ENCODE measurements at places on chromosomes 7 and 10.

GRCh38 chr7:696426-696811, 30.1 kb upstream of the DNAAF5 start:
- no peak overlapping the region for H3K4me3 ChIP-seq
- H3K27ac ChIP-seq = no peak overlapping the region
- no peaks in the 10 kb centered on the region for H3K4me1 ChIP-seq
- no peak for DNase-seq
- no peaks in the 10 kb centered on the region for H3K27me3 ChIP-seq

DNA sequence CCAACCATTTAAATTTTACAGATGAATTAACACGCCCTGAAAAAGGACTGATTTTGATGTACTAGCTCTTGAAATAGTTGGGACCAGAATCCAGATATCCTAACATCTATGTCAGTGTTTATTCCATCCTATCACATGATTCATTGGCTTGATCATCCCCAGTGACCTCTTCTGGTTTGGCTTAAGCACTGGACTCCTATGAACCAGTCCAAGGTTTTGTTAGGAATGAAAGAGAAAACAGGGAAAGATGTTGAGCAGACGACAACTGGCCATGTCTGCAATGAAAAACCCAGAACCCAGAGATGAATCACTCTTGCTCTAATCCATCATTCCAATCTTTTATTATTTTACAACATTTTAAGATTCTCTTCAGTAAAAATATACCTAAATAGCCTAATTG, 1080.9 kb downstream of the SORCS1 start:
- H3K4me1 ChIP-seq = no peaks in the 10 kb centered on the region
- no peak for DNase-seq
- H3K27me3 ChIP-seq = no peaks in the 10 kb centered on the region
- H3K4me3 ChIP-seq = no peak overlapping the region

- H3K4me1 ChIP-seq = peaks cover 42% of the 10 kb centered on the region
- peak overlapping the region; percentile 56 for H3K4me3 ChIP-seq
- DNase-seq = no peak
- H3K36me3 ChIP-seq = peaks cover 8% of the 10 kb centered on the region
Measured at GRCh38 chr10:93063977-93064660, 3.5 kb downstream of the CYP26C1 start.

- H3K27ac ChIP-seq = no peak overlapping the region
- no peak overlapping the region for H3K4me3 ChIP-seq
- H3K36me3 ChIP-seq = no peaks in the 10 kb centered on the region
- H3K27me3 ChIP-seq = no peaks in the 10 kb centered on the region
- H3K4me1 ChIP-seq = peaks cover 10% of the 10 kb centered on the region
Measured at GRCh38 chr7:129958643-129959470, 6.1 kb upstream of the UBE2H start.

DNA sequence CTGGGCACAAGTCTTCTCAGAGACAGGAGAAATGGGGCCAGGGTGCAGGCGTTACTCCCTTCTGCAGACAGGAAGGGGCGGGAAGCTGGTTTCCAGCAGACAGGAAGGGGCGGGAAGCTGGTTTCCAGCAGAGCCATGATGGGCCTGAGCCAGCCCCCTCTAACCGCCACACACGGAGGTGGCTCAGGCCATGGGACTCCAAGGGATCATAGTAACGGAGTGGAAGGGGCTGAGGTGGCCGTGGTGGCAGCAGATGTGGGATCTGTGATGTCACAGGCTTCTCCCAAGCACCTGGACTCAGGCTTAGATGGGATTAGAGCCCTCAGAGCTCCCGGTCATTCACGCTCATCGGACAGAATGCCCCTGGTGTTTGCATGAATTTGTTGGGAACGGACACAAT, 177.8 kb downstream of the USP6NL start:
- H3K27me3 ChIP-seq = no peaks in the 10 kb centered on the region
- no peak overlapping the region for H3K4me3 ChIP-seq
- no peak for DNase-seq

- no peaks in the 10 kb centered on the region for H3K36me3 ChIP-seq
- no peak overlapping the region for H3K27ac ChIP-seq
- no peak for DNase-seq
- no peaks in the 10 kb centered on the region for H3K27me3 ChIP-seq
- no peaks in the 10 kb centered on the region for H3K4me1 ChIP-seq
- H3K4me3 ChIP-seq = no peak overlapping the region
Measured at GRCh38 chr7:125084196-125084595, 154.6 kb upstream of the POT1 start.

- no peak overlapping the region for H3K4me3 ChIP-seq
- peaks cover 36% of the 10 kb centered on the region for H3K36me3 ChIP-seq
- peaks cover 95% of the 10 kb centered on the region for H3K4me1 ChIP-seq
- no peaks in the 10 kb centered on the region for H3K27me3 ChIP-seq
- H3K27ac ChIP-seq = no peak overlapping the region
- no peak for DNase-seq
Measured at GRCh38 chr10:114519306-114519669, 115.0 kb upstream of the AFAP1L2 start.

GRCh38 chr10:32731527-32731926, 226.5 kb downstream of the ITGB1 start:
- H3K27me3 ChIP-seq = no peaks in the 10 kb centered on the region
- no peak overlapping the region for H3K4me3 ChIP-seq
- DNase-seq = no peak
- no peaks in the 10 kb centered on the region for H3K4me1 ChIP-seq

GRCh38 chr10:15335508-15335907, 35.6 kb downstream of the FAM171A1 start:
- H3K4me1 ChIP-seq = no peaks in the 10 kb centered on the region
- no peaks in the 10 kb centered on the region for H3K36me3 ChIP-seq
- no peak overlapping the region for H3K4me3 ChIP-seq
- H3K27me3 ChIP-seq = peaks cover 17% of the 10 kb centered on the region
- no peak overlapping the region for H3K27ac ChIP-seq
- no peak for DNase-seq

DNA sequence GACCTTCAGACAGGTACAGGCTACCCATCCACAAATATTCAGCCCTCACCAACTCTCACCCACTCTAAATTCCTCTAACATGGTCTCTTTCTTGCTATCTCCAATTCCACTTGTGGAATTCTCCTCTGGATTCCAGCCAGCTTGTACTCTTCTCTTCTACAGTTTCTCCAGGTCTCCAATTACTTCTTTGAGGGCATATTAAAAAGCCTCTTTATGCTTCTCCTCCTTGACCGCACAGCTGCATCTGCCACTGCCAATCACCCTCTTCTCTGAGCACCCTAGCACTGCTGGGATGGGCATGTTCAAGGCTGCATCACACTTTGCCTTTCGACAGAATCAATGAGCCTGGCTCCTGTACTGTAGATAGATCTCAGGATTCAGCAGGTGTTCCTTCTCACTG, 101.5 kb upstream of the ANKRD1 start:
- no peaks in the 10 kb centered on the region for H3K27me3 ChIP-seq
- peaks cover 6% of the 10 kb centered on the region for H3K4me1 ChIP-seq
- DNase-seq = no peak
- H3K4me3 ChIP-seq = no peak overlapping the region

DNA sequence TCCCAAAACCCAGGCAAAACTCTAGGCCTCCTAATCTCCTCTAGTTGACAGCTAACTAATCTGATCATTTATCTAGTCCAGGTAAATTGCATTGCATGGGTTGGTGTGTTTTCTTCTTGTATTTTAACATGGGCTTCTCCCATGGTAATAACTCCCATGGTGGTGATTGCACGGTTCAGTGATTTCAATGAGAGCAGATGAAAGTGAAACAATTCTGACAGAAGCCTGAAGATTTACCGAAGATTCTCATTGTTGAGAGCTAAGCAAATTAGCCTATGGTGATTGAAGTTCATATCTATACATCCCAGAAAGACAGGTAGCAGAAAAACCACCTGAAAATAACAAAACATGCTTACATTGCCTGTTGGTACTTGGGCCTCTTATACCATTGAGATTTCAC, 26.6 kb upstream of the LIPN start:
- no peak overlapping the region for H3K4me3 ChIP-seq
- no peak for DNase-seq
- no peaks in the 10 kb centered on the region for H3K27me3 ChIP-seq

GRCh38 chr7:140881507-140882228, 43.1 kb downstream of the BRAF start:
- no peaks in the 10 kb centered on the region for H3K27me3 ChIP-seq
- no peak for DNase-seq
- H3K27ac ChIP-seq = no peak overlapping the region
- no peak overlapping the region for H3K4me3 ChIP-seq

GRCh38 chr7:7563269-7563668, 3.4 kb upstream of the MIOS start:
- peaks cover 8% of the 10 kb centered on the region for H3K4me1 ChIP-seq
- H3K27ac ChIP-seq = no peak overlapping the region
- H3K4me3 ChIP-seq = no peak overlapping the region
- H3K36me3 ChIP-seq = peaks cover 19% of the 10 kb centered on the region
- DNase-seq = no peak

- H3K27ac ChIP-seq = no peak overlapping the region
- H3K4me3 ChIP-seq = peak overlapping the region; percentile 36
- DNase-seq = no peak
- no peaks in the 10 kb centered on the region for H3K36me3 ChIP-seq
Measured at GRCh38 chr7:29243910-29244655, 49.5 kb downstream of the CHN2 start.

- no peaks in the 10 kb centered on the region for H3K36me3 ChIP-seq
- H3K4me3 ChIP-seq = no peak overlapping the region
- DNase-seq = no peak
- no peak overlapping the region for H3K27ac ChIP-seq
- H3K27me3 ChIP-seq = no peaks in the 10 kb centered on the region
- H3K4me1 ChIP-seq = peaks cover 5% of the 10 kb centered on the region
Measured at GRCh38 chr7:1073142-1073977, 14.6 kb upstream of the GPER1 start.

DNA sequence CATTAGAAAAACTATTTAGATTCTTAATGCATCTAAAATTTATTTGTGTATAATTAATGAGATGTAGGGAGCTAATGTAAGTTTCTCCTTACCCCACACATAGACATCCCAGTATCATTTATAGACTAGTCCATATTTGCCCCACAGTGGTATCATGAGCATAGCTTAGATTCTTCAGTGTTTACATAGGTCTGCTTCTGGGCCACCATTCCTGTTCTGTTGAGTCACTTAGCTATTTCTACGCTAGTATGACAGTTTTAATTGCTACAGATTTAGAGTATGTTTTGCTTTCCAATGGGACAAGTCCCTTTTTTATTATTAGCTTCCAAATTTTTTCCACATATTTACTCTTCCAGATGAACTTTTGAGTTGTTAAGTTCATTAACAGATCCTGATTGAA, 69.4 kb downstream of the MCMBP start:
- no peaks in the 10 kb centered on the region for H3K27me3 ChIP-seq
- no peak overlapping the region for H3K27ac ChIP-seq
- H3K4me1 ChIP-seq = peaks cover 24% of the 10 kb centered on the region
- DNase-seq = no peak
- H3K4me3 ChIP-seq = no peak overlapping the region
- H3K36me3 ChIP-seq = peaks cover 52% of the 10 kb centered on the region

GRCh38 chr10:78762086-78762630, 306.6 kb upstream of the ZMIZ1 start:
- DNase-seq = no peak
- H3K36me3 ChIP-seq = no peaks in the 10 kb centered on the region
- H3K27me3 ChIP-seq = peaks cover 6% of the 10 kb centered on the region
- H3K4me3 ChIP-seq = no peak overlapping the region
- no peaks in the 10 kb centered on the region for H3K4me1 ChIP-seq

DNA sequence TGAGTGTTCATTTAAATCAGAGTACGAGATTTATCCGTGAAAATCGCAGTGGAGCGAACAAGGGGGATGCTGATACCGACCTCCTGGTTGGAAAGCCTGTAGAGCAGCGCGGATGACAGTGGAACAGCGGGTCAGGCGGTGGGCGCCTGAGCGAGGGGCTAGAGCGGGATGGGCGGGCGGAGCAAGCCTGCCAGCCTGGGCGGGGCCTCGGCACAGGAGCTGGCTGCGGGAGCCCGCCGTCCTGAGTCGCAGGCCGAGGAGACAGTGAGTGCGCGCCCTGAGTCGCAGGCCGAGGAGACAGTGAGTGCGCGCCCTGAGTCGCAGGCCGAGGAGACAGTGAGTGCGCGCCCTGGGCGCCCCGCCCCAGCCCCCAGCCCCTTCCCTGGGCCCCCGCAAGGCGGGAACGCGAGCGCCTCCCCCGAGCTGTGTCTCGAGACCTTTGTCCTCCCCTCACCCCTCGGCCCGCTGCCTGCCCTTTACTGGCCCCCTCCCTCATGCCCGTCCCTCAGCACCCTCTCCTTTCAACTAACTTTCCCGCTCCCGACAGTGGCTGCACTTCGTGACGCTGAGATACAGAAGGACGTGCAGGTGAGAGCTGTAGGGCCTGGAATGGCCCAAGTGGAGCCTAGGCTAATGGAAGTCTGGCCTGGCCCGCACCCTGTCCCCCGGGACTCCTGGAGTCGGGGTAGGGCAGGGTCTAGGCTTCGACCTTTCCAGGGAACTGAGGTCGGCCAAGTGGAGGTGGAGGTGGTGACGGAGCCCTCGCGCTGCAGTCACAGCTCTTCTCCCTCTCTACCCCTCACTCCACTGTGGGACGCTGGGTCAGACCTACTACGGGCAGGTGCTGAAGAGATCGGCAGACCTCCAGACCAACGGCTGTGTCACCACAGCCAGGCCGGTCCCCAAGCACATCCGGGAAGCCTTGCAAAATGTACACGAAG, at the start of gene AS3MT:
Gene AS3MT, plus strand, starts transcription at position 213 of the 941 bp plus-strand sequence. Its CDS starts 123 bp downstream, at position 336.
- H3K27me3 ChIP-seq = peaks cover 26% of the 10 kb centered on the region
- H3K4me1 ChIP-seq = peaks cover 16% of the 10 kb centered on the region

- H3K4me3 ChIP-seq = no peak overlapping the region
- peak overlapping the region; percentile 46 for H3K27ac ChIP-seq
- H3K4me1 ChIP-seq = peaks cover 15% of the 10 kb centered on the region
- DNase-seq = no peak
Measured at GRCh38 chr7:6015917-6016652, 7.0 kb downstream of the AIMP2 start.

- H3K36me3 ChIP-seq = no peaks in the 10 kb centered on the region
- H3K4me3 ChIP-seq = no peak overlapping the region
- H3K27ac ChIP-seq = no peak overlapping the region
- no peaks in the 10 kb centered on the region for H3K27me3 ChIP-seq
- peaks cover 57% of the 10 kb centered on the region for H3K4me1 ChIP-seq
Measured at GRCh38 chr7:25624051-25624450, 395.8 kb upstream of the NPVF start.

- no peak overlapping the region for H3K27ac ChIP-seq
- H3K36me3 ChIP-seq = peaks cover 64% of the 10 kb centered on the region
- DNase-seq = no peak
- H3K27me3 ChIP-seq = no peaks in the 10 kb centered on the region
- no peak overlapping the region for H3K4me3 ChIP-seq
- H3K4me1 ChIP-seq = peaks cover 5% of the 10 kb centered on the region
Measured at GRCh38 chr7:37011151-37011890, 287.0 kb upstream of the AOAH start.

DNA sequence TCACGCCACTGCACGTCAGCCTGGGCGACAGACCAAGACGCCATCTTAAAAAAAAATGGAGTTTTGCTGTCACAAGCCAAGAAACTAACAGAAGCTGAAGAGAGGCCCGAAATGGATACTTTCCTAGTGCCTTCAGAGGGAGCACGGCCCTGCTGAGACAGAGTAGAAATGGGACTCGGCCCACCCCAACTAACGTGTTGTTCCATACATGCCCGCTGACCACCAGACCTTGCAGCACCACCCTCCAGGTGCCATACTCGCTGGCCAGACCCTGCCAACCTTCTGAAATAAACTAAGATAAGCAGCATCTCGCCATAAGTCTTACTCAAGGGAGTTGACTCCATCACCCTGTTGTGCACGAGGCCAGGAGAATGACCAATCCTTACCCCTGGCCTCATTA, 29.5 kb upstream of the TUBB8 start:
- peaks cover 33% of the 10 kb centered on the region for H3K27me3 ChIP-seq
- H3K27ac ChIP-seq = no peak overlapping the region
- no peak overlapping the region for H3K4me3 ChIP-seq
- peaks cover 13% of the 10 kb centered on the region for H3K4me1 ChIP-seq

- H3K27ac ChIP-seq = no peak overlapping the region
- H3K27me3 ChIP-seq = no peaks in the 10 kb centered on the region
- H3K4me1 ChIP-seq = no peaks in the 10 kb centered on the region
- DNase-seq = no peak
- H3K36me3 ChIP-seq = no peaks in the 10 kb centered on the region
Measured at GRCh38 chr7:13641714-13642113, 347.8 kb downstream of the ETV1 start.

All from activated B cell treated with CpG ODN at 0.5 μM for 24 hours (primary cell).